ENCODE measurements at places on chromosomes 12 and 14.

GRCh38 chr14:75464626-75465025 is 36.8 kb downstream of the JDP2 start:
- DNase-seq: no peak

GRCh38 chr12:29350080-29350479 is 30.9 kb downstream of the ERGIC2 start:
- no peak for DNase-seq

DNA sequence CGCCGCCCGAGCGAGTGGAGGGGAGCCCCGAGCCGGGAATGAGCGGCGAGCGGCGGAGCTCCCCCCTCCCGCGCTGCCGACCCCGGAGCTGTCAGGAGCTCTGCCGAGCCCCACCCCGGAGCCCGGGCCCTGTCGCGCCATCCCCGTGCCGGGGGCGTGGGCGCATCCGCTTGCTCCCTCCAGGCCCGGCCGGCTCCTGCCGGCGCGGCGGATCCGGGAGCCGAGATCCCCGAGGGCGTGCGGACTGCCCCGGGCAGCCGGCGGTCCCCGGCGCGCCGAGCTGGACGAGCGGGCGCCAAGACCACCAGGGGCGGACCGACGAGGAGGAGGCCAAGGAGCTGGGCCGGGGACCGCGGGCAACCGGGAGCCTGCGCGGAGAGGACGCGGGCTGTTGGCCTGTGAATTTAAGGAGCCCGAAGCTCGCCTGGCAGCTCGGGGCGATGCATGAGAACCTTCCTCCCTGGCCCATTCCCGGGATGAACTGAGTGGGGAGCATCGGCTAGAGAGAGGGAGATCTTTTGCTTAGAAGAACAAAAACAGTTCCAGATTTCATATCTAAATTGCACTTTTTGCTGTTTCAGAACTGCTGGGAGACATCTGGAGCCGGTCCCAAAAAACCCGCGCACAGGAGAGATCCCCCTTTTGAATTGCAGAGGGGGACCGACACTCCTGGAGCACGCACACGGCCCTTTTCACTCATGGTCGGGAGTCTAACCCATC is 2.0 kb downstream of the PTHLH start:
- no peak for DNase-seq

DNA sequence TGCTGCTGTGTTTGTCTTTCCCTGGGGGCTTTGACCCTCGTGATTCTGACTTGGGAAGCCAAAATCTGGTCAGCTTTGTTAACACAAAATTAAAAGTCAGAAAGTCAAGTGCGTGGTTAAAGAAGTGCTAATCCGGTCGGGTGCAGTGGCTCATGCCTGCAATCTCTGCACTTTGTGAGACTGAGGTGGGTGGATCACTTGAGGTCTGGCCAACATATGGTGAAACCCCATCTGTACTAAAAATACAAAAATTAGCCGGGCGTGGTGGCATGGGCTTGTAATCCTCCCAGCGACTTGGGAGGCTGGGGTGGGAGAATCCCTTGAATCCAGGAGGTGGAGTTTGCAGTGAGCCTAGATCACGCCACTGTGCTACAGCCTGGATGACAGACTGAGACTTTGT is 844.6 kb downstream of the VRK1 start:
- DNase-seq: no peak

DNA sequence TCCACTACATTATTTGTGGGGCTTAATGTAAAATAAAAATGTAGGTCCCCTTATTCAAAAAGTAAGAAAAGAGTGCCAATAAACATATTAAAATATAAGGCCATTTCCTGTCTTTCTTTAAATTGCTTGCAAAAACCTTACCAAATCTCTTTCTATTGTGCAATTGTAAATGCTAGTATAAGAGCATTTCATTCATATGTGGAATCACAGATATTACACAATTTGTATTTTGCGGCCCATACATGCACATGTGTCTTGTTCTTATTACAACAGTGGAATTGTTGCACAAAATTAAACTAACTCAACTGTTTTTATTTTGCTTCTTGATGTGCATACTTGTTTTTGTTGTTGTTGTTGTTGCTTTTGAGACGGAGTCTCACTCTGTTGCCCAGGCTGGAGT is 20.1 kb upstream of the CRADD start:
- no peak for DNase-seq
